Esophagus squamous epithelium (tissue), 5 donors: ENCODE measurements at places on chromosomes 7 and 10.

DNA sequence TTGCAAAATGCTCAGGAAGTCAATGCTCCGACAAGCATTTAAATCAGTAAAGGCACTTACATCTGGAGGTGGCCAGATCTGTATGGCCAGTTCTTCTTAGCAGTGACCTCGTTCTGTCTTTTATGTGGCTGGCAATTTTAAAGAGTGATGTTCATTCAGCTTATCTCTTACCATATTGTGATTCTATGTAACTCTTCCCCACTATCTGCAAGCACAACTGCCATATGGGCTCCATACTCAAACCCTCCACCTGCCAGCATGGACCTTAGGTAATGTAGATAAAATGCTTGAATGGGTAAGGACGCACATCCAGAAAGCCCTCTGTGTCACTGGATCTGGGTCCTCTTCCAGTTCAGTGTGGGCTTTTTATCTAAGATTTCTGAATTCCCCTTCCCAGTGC lies 42.4 kb upstream of the STK17A start:
- DNase-seq = no peak

GRCh38 chr10:109762555-109762954 lies 160.8 kb downstream of the XPNPEP1 start:
- DNase-seq = no peak

DNA sequence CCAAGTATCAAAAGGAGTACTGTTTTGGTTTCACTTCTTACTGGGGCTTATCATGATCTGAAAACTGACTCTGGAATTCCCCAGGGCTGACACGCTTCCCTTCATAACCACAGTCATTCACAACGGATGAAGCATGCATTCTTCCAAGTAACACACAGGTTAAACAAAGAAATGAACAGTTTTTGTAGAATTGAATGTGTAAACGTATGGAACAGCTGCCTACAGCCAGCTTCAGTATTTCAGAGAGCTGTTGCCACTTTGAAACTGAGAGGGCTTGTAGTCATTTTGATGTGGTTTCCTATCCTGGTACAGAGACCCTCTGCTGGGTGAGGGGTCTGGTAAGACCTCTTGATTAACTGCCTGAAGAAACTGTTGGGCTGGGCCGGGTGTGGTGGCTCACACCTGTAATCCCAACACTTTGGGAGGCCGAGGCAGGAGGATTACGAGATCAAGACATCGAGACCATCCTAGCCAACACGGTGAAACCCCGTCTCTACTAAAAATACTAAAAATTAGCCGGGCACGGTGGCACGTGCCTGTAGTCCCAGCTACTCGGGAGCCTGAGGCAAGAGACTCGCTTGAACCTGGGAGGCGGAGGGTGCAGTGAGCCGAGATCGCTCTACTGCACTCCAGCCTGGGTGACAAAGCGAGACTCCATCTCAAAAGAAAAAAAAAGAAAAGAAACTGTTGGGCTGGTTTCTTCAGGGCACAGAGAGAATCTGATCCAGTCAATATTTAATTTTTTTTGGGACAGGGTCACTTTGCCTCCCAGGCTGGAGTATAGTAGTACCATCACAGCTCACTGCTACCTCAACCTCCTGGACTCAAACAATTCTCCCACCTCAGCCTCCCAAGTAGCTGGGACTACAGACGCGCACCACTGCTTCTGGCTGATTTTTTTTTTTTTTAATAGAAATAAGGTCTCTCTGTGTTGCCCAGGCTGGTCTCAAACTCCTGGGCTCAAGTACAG lies 4.7 kb downstream of the NFE2L3 start:
- DNase-seq = no peak

DNA sequence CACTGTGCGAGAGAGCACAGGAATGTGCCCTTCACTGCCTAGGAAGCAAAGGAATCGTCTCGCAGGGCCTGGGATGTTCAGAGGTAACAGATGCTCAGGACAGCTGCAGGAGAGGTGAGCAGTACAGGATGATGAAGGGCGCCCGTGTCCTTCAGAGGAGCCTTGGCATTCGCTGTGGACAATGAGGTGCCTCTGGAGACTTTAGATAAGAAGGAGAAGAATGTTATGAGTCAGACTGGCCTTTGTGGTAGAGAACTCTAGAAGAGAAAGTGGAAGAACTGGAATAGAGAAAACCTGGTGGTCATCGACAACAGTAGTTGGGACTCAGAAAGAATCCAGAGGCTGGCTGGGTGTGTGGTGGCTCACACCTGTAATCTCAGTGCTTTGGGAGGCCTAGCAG lies 64.4 kb upstream of the LEP start:
- DNase-seq = no peak

- no peak for DNase-seq
Measured at GRCh38 chr10:99854860-99855259, 72.4 kb downstream of the ABCC2 start.

- no peak for DNase-seq
Measured at GRCh38 chr7:28979776-28980175, 21.6 kb upstream of the TRIL start.

GRCh38 chr7:25520516-25520915 lies 292.2 kb upstream of the NPVF start:
- no peak for DNase-seq

- DNase-seq = no peak
Measured at GRCh38 chr7:15832996-15833395, 146.5 kb upstream of the MEOX2 start.

DNA sequence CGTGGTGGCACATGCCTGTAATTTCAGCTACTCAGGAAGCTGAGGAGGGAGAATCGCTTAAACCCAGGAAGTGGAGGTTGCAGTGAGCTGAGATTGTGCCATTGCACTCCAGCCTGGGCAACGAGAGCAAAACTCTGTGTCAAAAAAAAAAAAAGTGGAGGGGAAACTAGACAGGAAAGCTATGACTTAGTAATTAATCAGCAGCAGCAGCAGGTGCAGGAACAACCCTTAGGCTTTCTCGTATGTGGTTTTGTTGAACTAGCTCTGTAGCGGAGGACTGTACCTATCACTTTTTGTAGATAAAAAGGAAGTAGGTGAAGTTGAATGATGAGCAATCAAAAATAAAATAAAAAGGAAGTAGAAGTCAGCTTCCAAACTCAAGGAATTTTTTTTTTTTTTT lies 76.9 kb upstream of the KMT2C start:
- DNase-seq = no peak

DNA sequence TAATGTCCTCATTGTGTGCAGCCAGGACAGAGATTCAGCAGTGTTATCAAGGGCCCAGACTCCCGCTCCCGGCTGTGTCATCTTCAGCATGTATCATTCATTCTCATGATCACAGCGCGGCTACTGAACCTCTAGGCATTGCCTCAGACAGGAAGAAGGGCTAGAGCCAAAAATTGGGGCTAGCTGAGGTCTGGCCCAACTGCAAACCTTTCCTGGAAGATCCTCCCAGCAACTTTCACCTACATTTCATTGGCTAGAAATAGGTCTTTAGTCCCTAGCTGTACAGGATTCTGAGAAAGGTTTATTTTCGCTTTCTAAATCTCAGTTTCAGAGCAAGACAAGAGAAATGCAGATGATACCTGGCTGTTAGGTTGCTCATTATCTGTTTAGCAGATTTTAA lies 81.9 kb downstream of the CREM start:
- no peak for DNase-seq

- no peak for DNase-seq
Measured at GRCh38 chr10:99765672-99766301, 16.7 kb upstream of the ABCC2 start.

DNA sequence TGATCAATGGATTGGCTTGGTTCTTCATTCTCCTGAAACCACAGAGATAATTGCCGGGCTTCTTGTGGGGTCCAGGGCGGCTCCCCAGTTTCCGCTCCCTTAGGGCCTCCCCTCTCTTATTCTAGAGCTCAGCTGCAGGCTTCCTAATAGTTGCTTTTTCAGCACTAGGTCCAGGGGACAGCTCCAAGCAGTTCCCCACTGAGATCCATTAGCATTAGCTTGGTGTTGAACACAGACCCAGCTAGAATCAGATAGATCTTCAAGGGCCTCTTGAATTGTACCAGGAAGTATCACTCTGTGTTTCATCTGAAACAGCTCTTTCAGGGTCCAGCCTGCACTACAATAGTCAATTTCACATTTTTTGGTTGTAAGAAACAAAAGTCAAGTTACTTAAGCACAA lies 238.7 kb downstream of the SEC23IP start:
- no peak for DNase-seq

DNA sequence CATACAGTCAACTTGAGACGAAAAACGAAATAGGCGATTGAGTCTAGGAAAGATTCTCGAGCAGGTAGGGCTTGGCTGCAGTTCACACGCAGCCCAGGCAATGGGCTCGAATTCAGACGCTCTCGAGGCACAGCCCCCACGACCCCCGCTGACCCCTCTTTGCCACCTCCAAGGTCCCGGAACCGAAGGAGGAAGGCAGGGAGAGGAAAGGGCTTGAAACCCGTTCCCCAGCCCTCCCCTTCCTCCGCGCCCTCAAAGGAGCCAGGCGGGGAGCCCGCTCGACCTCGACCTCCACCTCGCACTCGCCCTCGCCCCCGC lies 441 bp downstream of the CCDC186 start:
- no peak for DNase-seq

DNA sequence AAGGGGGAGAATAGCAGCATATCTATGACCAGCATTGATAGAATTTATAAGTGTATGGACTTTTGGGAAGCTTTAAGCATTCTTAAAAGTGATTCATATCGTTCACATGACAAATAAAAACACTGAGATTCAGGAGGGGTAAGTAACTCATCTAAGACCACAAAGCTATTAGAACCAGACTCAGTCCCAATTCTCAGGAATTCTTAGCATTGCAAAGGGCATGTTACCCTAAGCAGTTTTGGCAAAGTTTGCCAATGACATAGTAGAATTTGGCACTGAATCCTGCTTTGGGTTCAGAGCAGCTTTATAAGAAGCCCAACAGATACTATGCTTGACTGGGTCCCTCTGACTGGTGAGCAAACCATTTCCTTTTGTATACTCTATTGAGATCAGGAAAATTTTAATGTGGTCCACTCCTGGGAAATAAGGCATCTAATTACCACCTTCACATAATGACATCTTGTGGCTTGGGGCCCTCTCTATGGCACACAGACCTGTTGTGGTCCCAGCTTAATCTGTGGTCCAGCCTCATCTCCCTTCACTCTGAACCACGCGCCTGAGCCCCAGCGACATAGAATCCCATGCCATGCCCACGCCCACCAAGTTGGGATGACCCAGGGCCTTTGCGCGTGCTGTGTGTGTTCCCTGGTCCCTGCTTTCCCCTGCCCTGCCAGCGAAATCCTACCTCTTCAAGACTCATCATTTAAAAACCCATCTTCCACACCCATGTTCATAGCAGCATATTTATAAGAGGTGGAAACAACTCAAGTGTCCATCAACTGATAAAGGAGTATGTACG lies 37.5 kb upstream of the DOCK1 start:
- no peak for DNase-seq

DNA sequence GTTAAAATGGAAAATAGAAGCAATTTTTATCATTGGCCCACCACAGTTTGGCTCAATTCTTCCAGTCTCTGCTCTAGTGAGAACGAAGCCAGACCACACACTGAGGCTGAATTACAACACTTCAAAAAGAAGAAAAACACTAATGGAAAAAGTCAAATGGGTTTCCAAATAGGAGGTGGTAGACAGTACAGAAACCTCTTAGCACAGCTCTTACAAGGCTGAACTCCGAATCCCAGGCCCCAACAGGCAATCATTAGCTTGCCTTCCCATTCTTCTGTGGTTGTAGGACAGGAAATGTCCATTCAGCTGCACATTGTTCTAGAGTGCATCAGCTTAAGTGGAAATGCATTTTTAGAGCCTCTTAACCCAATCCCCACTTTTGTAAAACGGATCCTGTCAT lies 115.1 kb upstream of the MEOX2 start:
- no peak for DNase-seq

GRCh38 chr10:3122486-3123205 lies 49.9 kb downstream of the PITRM1 start:
- no peak for DNase-seq

DNA sequence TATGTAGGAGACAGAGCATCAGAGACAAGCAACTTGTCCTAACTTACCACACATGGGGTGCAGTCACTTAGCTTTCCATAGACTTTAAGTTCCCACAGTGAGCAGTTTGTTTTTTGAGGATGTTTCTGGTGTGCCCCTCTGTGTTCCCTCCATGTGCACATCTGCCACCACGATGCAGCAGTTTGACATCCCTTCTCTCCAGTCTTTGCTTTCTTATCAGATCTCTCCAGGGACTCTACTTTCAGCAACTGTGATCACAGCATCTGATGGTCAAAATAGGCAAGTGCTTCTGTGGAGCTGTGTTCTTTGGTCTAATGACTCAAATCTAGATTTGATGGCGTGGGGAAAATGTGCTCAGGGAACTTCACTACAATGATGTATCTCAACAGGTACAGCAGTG lies 96.5 kb upstream of the NAMPT start:
- no peak for DNase-seq

- DNase-seq = no peak
Measured at GRCh38 chr10:97843281-97843671, 6.4 kb upstream of the GOLGA7B start.

DNA sequence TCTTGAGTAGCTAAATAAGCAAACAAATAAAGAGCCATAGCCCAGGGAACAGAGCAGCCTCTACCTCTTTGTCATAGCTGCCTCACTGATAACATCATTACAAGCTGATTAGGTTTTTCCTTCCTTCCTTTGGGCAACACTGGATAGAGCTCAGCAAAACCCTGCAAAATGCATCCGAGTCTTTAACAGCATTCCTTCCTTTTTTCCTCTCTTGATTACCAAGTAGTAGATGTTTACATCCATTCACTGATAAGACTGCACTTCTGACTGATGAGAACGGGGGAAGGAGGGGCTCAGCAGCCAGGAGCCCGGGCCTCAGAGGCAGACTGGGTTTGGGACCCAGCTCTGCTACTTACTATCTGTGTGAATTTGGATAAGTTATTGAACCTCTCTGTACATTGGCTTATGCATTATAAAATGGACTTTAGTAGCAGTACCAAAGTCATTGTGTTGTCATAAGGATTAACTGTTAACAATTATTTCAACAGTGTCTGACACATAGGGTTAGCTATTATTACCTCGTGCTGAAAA lies 214.2 kb downstream of the ANK3 start:
- no peak for DNase-seq

DNA sequence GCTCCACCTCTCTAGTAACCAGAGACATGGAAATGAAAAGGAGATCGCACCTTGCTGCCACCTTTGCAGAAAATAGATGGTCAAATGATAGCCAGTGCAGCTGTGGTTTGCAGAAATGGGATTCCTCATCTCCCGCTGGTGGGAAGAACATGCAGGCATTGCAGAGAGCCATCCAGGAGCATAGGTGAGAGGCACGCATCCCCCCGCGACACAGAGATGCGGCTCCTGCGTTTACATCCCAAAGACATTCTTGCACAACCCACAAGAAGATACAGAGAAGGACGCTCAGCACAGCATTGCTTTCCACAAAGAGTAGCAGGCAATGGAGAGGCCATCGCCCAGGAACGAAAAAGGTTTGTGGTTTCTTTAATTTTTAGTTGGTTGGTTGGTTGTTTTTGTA lies 56.2 kb downstream of the OAT start:
- DNase-seq = no peak

DNA sequence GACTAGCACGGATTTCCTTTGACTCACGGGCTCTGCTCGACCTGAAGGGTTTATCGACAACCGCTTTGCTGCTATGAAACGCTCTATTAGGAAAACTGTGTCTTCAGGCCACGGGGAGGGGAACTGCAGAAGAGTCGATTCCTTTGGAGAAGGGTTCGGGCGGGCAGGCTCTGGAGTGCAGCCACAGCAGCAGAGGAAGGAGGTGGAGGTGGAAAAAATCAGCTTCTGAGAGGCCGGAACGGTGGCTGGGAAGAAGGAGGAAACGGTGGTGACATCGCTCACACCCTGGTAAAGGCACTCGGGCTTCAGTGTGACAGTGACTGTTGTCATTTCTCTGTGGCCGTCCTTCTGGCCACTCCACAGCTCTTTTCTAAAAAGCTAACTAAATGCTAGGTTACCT lies 64.6 kb upstream of the MGMT start:
- DNase-seq = no peak
